ENCODE measurements at places on chromosomes 13 and 19. TPM values are rescaled to one million over a fixed set of nuclear protein-coding genes. Genes with fewer than 3 reads are reported as not detected.
A peak's percentile ranks its signal among the peaks of the same experiment; 100 is the strongest.

Gene RABAC1
- 91.6 TPM for total RNA-seq

- no peak for DNase-seq
These were observed 234.6 kb downstream of the FGF9 start for GRCh38 chr13:21905486-21905885.

Gene APOC4
- total RNA-seq: not detected

DNA sequence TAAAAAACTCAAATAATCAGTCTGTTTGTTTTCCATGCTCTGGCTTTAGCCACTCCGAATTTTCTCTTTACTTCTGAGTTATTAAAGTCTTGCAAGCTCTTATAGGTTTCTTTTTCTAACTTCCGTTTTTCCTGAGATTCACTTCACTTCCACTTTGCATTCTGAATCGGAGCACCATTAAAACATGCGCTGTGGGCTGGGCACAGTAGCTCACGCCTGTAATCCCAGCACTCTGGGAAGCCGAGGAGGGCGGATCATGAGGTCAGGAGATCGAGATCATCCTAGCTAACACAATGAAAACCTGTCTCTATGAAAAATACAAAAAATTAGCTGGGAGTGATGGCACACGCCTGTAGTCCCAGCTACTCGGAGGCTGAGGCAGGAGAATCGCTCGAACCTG is 357.9 kb downstream of the SLITRK6 start:
- no peak for DNase-seq

Gene ZSWIM9
- total RNA-seq: 1.7 TPM

Gene DOHH
- 37.0 TPM for total RNA-seq

- DNase-seq: no peak
These were observed 1417.1 kb upstream of the ATXN8OS start for GRCh38 chr13:68690567-68690966.

DNA sequence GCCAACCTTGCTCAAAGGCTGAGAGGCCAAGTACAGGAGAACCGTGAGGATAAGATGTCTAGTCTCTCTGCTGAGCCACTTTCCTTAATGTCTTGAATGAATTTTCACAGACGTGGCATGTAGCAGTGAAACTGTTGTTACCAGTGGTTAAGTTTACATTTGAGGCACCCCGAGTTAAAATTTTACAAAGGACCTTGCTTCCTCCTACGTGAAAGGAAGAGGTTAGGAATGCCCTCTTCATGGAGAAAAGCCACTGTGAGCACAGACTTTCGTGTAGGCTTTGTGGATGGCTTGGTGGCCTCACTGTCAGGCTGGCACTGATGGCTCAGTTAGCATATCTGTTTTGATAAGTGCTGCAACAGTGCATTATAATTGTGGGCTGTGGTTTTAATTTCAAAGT is 2.7 kb downstream of the GJB2 start:
- no peak for DNase-seq

DNA sequence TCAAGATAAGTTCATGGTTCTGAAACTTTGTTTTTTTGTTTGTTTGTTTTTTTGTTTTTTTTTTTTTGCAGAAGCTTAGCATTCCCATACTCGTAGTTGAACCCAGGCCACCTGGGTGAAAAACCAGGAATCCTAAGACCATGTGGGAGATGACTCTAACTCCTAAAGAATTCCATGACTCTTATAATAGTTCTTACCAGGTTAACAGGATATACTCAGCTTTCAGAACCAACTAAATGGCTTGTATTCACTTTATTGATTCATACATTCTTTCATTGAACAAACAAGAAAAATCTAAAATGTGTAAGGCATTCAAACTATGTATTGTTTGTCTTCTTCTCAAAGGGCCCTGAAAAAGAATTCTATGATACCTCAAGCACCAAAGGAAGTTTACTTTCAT is 40.5 kb upstream of the KLF5 start:
- DNase-seq: no peak

DNA sequence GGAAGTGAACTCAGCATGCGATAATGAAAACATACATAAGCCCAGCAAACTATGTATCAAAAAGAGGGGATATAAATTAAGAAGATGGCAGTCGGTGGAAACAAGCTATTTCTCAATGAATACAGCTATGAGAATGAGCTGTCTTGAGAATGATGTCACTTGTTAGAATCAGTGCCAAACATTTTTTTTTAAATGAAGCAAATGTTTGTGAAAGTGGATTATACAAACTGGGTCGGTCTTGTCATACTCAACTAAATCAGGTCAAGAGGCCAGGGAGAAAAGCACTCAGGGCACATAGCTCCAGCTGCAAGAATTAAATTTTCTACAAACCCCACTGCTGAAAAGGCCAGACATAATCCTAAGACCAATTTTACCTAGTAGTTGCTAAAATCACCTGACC is 1048.4 kb downstream of the SLITRK1 start:
- DNase-seq: peak; percentile 1

Gene NLRP9
- not detected for total RNA-seq

Gene CPAMD8
- not detected for total RNA-seq

Gene KASH5
- total RNA-seq: not detected

GRCh38 chr13:46278474-46278873 is 66.7 kb downstream of the LRRC63 start:
- DNase-seq: no peak

Gene LGALS4
- 0.11 TPM for total RNA-seq

Gene SPACA6
- 6.5 TPM for total RNA-seq

- peak; percentile 72 for DNase-seq
These were observed 352.9 kb downstream of the FOXO1 start for GRCh38 chr13:40313269-40314200.

Gene CALR3
- total RNA-seq: not detected

GRCh38 chr19:38742296-38742695 is 2.0 kb downstream of the CAPN12 start:
- no peak for DNase-seq

DNA sequence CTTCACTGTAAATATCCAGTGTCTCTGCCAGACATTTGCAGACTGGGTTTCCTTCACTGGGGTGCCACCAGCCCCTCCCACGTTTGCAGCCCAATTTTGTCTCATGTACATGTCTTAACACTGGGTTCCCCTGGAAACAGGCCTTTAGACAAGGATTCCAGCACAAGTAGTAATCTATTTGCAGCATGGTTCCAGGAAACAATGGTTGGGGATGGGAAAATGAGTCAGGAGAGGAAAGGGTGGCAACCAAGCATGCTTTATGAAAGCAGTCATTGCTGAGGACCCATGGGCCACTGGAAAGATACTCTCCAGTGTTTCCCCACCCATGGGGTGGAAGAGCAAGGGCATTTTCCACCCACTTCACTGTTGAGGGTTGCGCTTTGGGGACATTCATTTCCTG is 53.6 kb upstream of the FARP1 start:
- DNase-seq: peak; percentile 60

GRCh38 chr19:19334063-19334988 is 13.7 kb downstream of the MAU2 start:
- DNase-seq: no peak

DNA sequence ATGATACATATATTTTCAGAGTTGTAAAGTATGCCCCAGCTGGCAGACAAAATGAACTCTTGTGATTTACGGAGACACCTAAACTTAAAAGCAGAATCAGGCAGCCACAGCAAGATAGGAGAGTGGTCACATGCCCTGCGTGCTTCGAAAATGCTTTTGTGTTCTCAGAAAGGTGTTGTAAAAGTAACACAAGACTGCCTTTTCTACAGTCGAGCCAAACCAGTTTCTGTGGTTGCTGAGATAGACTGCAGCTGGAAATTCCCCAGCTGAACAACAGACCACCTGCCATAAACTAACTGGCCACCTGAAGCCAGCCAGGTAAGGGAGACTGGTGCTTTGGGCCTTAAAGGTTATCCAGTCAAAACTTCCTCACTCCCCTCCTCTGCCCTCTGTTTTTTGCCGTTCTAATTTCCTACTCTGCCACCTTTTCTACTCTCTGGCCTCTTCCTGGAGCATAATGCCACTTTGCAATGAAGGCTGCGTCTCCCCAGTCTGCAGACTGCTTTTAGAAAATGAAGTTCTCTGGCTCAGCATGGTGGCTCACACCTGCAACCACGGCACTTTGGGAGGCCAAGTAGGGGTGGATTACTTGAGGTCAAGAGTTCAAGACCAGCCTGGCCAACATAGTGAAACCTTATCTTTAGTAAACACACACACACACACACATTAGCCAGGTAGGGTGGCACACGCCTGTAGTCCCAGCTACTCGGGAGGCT is 381.2 kb upstream of the SLITRK1 start:
- no peak for DNase-seq

Gene SGCG
- total RNA-seq: not detected

DNA sequence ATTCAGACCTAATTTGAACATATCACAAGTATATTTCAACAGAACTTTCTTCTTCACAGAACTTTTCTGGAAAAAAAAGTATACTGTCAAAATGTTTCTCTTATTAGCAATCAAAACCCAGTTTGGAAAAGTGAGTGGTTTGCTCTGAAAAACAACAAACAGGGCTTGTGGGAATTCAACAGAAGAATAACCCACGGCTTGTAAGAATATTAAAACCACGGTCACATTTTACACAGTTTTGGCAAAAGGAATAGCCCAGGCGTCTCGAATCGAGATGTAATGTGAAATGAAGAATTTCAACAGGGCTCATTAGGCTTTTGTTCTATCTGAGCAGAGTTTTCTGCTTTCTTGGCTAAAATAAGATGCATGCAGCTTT is 70.7 kb downstream of the COL4A2 start:
- no peak for DNase-seq

DNA sequence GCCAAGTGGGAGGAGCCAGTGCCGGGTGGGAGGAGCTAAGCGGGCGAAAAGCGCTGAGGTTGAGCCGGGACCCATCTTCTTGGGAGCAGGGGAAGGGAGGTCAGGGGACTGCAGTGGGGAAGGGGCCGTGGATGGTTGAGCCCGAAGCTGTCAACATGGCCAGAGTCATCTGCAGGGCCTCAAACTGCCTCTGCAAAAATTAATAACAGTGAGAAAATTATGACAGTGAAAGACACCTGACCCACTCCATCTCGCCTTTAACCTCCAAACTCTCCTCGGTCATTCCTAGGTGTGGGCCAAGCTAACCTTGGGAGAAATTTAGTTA is 30.1 kb downstream of the ZNF557 start:
- no peak for DNase-seq

DNA sequence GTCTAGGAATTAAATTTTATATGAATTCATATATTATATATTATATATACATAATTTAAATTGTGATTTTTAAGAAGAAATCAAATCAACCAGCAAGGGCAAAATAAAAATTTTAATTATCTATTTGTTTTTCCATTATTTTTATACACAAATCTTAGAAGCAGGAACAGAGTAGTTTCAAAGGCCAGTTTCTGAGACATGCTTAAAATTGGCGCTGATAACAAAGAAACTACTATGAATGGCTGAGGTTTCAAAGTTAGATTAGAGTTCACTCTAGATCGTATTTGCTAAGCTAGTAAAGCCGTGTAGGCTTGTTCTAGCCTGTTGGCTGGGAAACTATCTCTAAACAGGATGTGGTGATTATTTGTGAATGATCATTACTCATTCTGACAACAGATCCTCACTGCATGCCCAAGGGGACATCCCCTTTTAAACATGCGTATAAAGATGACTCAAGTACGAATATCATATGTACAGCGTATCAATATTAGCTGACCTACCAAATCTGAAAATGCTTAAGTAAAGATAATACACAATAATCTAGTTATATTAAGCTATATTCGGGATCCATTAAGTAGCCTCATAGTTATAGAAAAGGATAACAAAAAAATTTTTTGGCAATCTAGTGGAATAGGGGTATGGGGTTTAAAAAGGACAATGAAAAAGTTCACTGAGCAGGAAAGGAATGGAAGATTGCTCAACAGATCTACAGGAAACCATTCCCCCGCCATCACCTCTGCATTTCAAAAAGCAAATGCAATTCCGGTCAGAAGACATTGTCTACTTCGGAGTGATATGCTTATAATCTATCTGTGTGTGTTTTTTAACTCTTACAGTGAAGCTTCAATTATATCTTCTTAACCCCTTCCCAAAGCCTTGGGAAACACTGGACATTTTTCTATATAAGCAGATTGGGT is 150.1 kb downstream of the SHISA2 start:
- DNase-seq: peak; percentile 92

GRCh38 chr19:45798995-45799517 is 6.4 kb upstream of the DMWD start:
- peak; percentile 77 for DNase-seq

DNA sequence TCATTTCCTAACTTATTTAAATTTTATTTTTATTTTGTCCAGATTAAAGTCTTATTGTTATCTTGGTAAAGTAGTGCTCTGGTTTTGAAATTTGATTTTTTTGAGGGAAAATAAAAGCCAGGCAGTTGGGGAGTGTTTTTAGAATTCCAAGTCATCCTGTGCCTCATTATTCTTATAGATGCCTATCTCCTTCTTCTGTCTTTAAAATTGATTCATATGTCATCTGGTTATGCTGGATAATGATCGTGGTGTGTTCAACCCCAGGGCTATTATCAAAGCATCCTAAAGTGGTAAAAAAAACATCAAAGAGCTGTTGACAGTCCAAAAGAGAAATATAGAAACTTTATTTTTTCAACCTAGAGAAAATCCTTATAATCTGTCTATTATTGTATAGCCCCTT is 6.0 kb upstream of the FNDC3A start:
- DNase-seq: no peak

Gene CACNG8
- 0.45 TPM for total RNA-seq

Gene MAP2K7
- total RNA-seq: 16.9 TPM

DNA sequence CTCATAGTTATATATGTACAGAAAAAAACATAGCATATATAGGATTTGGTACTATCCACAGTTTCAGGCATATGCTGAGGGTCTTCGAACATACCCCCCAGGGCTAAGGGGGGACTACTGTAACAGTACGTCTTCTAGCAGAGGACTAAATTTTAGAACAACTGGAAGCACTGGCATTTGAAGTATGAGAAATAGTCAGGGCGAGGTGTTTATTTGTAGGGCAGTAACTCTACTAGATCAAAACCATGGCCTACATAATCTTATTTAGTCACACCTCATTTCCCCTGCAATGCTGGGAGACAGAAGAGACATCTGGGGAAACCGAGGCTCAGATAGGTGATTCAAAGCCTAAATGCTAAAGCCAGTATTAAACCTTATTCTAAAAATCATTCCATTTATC is 245.6 kb downstream of the DCT start:
- no peak for DNase-seq

Gene FAM174C
- total RNA-seq: 58.1 TPM

Gene NLRP5
- not detected for total RNA-seq

Gene DAND5
- 0.31 TPM for total RNA-seq

- DNase-seq: no peak
These were observed 143.9 kb upstream of the ZNF536 start for GRCh38 chr19:30228113-30228834.

Gene KLK12
- total RNA-seq: not detected
